Stimulated activated CD4-positive, alpha-beta T cell treated with anti-CD3 and anti-CD28 coated beads, Interleukin-1b, Interleukin-23, amount 100 ng/mL, for 24 hours (primary cell): ENCODE measurements at places on chromosomes 4 and X.

DNA sequence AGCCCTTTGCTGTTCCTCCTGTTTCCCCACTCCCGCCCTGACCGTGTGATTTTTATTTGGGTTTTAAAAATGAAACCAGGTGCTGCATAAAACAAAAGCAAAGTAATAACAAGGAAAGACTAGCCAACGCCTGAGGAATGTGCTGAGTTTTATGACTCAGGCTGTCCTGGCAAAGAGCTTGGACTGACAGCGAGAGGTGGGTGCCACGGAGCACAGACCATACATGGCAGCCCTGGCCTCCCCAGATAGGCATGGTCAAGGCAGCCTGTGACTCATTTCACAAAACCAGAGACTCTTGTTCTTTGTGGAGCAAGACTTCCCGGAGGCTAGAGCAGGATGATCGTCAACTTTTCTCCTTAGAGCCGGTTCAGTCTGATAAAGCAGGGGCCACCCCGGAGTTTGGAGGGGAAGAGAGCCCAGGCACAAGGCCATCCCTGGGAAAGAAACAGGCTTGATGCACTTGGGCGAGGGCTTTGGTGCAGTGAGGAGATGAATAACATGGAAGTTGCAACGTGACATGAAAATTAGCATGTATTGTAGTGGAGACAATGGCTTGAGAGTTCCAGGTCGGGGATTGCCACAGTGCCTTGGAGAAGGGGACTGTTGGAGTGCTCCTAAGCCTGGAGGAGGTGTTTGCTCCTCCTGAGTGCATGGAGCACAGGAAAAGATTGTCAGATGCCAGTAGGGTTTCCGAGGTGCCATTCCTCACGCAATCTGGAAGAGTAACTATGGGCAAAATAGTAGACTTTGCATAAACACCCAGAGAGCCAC is 54.8 kb downstream of the C4orf51 start:
- no peak for DNase-seq

GRCh38 chr4:74738464-74739143 is 55.7 kb downstream of the BTC start:
- DNase-seq: no peak

DNA sequence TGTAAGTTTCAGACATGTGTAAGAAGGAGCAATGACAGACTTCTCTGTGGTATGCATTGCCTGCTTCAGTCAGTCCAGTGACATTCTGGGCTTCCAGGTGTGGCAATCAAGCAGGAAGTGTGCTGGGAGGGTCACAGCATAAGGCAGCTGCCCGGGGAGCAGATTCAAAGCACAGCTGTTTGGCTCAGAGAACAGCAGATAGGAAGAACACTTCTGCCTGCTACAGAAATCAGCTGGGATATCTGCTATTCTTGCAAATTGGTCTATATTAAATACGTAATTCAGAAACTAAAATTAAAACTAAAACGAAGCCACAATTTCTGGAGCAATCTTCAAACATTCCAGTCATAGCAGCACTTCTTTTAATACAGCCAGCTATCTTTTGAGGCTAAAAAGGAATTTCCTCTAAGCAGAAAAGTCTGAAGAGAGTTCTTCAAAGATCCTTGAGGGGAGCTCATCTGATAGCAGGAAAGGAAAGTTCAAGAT is 47.5 kb upstream of the GALNT7 start:
- DNase-seq: no peak

- DNase-seq: no peak
These were observed 46.1 kb downstream of the TMEM150C start for GRCh38 chr4:82515705-82516104.

- no peak for DNase-seq
These were observed 338.0 kb downstream of the SPOCK3 start for GRCh38 chr4:166896254-166896653.

- DNase-seq: no peak
These were observed 5.7 kb downstream of the PLP2 start for GRCh38 chrX:49177338-49177833.

- no peak for DNase-seq
These were observed 629.1 kb upstream of the ATOH1 start for GRCh38 chr4:93199492-93199891.

GRCh38 chr4:88035292-88035691 is 27.9 kb downstream of the PKD2 start:
- DNase-seq: no peak

DNA sequence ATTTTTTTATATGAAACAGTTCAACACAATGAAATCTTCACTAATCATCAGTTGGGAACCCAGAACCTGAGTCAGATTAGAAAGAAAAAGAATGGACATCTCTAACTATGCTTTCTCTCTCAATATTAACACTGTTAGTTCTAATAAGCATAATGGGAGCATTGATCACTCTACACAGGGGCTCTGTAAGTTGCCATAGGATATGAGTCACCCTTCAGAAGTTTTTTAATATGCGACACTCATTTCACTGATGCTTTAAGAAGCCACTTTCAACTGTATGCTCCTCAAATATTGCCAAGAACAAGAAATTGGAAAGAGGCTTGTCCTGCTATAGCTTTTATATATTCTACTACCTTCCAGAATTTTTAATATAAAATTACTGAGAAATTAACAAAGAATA is 187.0 kb downstream of the AASDH start:
- no peak for DNase-seq

GRCh38 chr4:152100379-152101201 is 339.8 kb upstream of the GATB start:
- DNase-seq: peak; percentile 35
